NCI-H1092 (cell line): ENCODE measurements at places on chromosomes 11 and 22.

DNA sequence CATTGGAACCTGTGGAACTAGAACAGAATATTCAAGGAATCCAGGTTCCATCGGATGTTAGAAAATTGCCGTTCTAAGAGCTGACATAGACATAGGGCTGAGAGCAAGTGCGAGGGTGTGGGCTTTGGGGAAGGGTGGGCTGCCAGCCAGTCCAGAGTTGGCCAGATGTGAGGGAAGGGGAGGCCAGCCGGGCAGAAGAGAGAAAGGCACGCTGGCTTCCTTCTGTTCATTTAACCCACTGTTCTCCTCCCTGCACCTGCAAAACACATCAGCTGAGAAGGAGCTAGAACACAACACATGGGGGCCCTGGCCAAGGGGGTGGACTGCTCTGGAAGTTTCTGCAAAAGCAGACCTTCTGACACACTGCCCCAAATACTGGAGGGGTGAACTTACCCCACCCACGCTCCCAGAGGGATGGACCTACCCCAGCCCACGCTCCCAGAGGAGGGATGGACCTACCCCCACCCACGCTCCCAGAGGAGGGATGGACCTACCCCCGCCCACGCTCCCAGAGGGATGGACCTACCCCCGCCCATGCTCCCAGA, 98.0 kb downstream of the SHANK2 start:
- no peak for DNase-seq

DNA sequence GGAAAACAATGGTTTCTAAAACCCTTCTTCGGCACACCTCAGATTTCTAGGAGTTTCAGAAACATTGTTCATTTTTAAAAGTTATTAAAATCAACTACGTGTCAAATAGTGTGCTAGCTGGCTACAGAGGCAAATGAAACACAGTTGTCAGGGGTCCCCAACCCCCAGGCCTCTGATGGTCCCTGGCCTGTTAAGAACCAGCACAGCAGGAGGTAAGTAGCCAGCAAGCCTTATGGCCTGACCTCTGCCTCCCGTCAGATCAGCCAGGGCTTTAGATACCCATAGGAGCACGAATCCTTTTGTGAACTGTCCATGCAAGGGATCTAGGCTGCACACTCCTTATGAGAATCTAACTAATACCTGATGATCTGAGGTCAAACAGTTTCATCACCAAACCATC, 648.2 kb downstream of the FAM181B start:
- DNase-seq: no peak

- DNase-seq: peak; percentile 27
These were observed 256.5 kb upstream of the CADM1 start for GRCh38 chr11:115760461-115761320.

- no peak for DNase-seq
These were observed 3.6 kb upstream of the TBC1D22A start for GRCh38 chr22:46758867-46759290.

- no peak for DNase-seq
These were observed 1.2 kb downstream of the FBLN1 start for GRCh38 chr22:45503816-45504372.

DNA sequence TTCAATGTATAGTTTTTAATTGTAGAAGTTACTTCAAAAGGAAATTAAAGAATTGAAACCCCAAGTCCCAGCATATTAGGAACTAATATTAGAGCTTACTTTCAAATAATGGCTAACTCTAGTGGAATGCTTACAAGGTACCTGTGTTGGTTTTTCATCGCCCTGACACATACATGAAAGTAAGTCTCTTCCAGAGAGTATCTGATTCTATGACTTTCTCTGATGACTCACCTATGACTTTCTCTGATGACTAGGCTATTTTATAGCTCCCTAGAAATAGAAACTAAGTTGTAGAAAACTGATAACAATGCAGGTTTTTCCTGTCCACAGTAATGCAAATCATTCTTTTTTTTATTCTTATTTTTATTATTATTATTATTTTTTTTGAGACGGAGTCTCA, 33.6 kb upstream of the MMP7 start:
- DNase-seq: no peak

DNA sequence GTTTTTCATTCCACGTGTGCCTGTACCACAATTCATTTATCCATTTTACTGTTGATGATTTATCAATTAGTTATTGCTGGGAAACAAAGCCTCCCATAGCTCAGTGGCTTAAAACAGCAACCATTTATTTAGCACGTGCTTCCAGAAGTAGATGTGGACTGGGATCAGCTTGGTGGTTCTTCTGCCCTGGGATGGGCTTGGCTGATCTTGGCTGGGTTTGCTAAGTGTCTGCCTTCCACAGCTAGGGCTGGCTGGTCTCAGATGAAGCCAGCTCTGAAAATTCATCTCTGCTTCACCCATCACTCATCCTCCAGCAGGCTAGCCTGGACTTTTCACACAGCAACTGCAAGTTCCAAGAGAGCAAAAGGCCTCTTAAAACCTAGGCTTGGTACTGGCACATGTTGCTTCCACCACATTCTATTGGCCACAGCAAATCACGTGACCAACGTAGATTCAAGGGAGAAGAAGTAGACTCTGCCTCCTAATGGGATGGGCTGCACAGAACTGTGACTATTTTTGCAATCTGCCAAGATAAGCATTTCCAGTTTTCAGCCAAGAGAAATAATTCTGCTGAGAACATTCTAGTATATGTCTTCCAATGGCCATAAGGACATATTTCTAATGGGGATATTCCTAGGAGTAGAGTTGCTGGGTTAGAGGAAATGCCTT, 124.9 kb downstream of the MN1 start:
- DNase-seq: no peak

- no peak for DNase-seq
These were observed 112.8 kb downstream of the ABTB2 start for GRCh38 chr11:34245041-34245440.

DNA sequence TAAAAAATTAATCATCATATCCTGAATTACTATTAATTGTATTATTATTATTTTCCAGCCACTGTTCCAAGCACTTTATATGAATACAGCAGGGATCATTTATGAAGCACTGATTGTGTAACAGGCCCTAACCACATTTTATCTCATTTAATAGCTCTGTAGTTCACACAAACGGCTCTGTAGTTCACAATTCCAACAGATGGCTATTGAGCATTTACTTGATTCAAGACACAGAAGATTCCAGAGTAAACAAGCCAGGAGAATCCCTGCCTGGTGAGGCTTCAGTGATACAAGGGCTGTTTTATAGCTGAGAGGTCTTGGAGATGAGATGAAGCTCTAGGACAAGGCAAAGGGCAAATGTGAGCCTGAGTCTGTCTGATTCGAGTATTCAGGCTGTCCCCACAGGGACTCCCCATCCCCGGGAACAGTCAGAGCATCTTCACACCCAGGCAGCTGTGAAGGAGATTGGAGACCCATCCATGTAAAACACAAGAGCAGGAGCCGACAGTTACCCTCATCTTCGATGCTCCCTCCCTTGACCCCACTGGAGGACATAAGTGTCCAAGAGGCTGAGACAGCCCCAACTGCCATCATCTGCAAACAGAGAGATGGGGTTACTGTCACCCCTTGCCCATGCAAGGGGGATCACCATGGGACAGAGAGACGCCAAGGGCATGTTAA, 222.5 kb downstream of the MN1 start:
- no peak for DNase-seq

DNA sequence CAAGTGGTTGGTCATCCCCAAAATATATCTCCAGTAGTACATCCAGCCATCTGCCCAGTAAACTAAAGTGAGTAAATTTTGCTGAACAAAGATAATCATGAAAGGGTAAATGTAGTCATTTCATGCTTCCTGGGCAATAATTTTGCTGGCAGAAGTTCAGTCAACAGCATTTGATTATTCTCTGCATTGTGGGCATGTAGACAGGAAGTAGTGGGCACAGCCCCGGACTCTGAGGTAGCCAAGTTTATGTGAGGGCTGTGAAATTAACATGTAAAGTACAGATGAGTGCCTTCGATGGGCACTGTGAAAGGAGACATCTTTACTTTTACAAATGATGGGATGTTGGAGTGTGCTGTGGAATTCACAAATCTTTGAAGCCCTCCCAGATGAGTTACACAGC, 312.2 kb upstream of the MTNR1B start:
- DNase-seq: no peak

GRCh38 chr11:121431820-121432526, 20.1 kb upstream of the SORL1 start:
- DNase-seq: no peak

DNA sequence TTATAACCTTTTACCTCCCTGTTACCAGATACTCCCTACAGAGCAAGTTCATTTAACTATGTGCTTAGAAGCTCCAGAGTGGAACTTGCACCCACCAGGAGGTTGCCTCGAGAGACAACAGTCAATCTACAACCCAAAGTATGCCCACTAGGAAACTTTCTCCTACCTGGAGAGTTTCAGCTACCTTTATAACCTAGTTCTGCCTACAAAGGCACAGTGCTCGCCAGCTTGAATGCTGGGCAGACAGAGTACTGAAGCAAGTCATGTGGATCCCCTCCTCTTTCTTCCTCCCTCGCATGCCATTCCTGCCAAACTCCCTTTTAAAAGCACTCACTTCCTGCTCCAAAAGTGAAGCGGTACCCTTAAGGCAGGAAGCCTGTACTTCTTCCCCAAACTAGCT, 258.9 kb downstream of the SWAP70 start:
- DNase-seq: no peak

GRCh38 chr11:15186146-15186545, 71.4 kb downstream of the INSC start:
- DNase-seq: no peak

GRCh38 chr11:19597876-19598275, 114.8 kb upstream of the NAV2 start:
- DNase-seq: no peak

DNA sequence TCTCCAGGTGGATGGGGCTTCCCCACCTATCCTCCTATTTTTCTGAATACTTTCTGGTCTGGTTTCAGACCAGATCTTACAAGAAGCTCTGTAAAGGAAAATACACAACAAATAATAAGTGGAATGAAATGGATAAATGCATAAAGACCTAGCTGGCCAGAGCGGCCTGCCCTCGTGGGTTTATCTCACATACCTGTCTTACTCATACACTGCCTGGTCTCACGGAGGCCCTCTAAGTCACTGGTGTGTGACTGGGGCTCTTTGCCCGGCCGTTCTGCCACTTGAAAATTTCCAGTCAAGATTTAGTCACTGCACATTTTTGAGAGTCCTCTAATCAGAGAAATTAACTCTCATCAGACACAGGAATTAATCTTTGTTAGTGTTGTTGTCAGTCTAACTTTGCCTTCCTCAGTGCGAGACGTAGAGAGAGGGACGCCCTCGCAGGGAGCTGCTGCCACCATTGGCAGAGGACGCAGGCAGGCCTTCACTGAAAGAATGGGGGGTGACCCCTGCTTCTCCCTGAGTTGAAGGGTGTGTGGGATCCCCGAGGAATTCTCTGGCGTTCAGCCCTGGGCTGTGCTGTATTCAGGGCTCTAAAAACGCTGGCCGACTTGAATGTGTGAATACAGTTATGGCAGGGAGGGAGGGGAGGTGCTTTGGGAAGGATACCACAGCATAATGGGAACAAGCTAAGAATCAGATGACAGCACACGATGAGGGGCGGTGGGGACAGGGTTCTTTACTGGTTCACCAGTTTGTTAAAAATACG, 46.3 kb upstream of the CADM1 start:
- no peak for DNase-seq

- DNase-seq: no peak
These were observed 17.7 kb downstream of the RCN1 start for GRCh38 chr11:32108576-32108975.
